ENCODE measurements at places on chromosomes 11 and 22.

DNA sequence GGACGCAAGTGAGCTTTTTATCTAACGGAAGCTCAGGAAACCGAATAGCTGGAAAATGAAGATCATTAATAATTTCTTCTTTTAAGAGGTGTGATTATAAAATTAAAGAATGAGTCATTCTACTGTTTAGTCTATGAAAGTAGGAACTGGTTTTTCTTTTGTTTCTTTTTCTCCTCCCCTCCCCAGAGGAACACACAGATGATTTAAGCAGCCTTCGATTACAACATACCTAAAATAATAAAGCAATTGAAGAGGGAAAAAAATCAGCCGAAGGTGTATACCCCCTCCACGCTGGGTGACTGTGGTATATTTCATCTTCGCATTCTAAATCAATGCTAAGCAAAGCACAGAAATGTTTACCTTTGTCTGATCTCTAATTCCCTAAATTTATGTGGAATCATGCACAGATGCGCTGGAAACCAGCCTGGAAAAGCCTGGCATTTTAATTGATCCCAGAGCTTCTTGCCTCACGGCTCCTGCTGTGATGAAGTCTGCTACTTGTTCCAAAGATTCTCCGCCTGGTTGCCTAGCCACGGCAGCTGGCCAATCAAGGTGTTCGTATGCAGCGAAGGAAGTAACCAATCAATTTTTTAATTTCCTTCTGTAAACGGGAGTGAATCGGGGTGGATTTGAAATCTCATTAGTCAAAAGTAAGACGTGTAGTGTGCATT lies 133.9 kb downstream of the FANCF start:
- DNase-seq, result peak; percentile 13

DNA sequence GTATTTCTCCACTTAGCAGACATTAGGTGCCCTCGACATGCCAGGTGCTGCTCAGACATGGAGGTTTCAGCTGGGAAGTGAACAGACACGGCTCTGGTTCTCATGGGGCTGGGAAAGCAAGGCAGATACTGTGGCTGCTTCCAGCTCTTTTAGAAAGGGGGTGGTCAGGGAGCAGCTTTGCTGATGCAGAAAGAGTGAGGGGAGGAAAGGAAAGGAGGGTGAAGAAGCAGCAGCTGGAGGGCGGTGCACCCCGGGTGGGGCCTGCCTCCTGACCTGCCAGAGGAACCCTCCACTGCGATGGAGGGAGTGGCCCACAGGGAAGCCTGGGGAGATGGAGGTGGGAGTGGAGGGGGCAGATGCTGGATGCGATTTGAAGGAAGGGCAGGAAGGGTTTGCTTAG lies 76.8 kb downstream of the MORC2 start:
- DNase-seq, result no peak

DNA sequence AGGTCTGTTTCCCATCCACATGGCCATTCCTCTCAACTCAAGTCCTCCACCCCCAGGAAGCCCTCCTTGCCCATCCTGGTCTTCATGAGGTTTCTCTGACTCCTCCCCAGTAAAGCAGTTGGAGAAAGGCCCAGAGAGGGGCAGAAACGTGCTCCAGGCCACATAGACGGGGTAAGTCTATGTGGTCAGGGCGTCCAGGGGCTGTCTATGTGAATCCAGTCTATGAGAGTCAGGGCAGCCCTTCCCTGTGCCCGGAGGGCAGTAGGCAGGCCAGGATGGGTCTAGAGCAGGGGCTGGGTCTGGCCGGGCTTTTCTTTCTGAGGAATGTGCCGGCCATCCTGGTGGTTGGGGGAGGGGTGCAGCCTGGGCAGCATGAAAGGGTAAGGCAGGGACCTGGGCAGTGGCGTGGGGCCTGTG lies 11.7 kb downstream of the GUCD1 start:
- DNase-seq, result no peak

DNA sequence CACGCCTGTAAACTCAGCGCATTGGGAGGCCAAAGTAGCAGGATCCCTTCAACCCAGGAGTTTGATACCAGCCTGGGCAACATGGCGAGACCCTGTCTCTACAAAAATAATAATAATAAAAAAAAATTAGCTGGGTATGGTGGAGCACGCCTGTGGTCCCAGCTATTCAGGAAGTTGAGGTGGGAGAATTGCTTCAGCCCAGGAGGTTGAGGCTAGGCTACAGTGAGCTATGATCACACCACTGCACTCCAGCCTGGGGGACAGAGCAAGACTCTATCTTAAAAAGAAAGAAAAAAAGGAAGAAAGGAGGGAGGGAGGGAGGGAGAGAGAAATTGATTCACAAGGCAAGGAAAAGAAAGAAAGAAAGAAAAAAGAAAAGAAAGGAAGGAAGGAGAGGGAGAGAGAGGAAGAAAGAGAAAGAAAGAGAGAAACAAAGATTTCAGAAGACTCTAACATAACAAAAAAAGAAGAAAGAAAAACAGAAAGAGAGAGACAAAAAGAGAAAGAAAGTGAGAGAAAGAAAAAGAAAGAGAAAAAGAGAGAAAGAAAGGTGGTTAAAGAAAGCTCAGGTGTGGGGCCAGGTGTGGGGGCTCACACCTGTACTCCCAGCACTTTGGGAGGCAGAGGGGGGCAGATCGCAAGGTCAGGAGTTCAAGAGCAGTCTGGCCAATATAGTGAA lies 37.3 kb upstream of the MYH9 start:
- no peak for DNase-seq

DNA sequence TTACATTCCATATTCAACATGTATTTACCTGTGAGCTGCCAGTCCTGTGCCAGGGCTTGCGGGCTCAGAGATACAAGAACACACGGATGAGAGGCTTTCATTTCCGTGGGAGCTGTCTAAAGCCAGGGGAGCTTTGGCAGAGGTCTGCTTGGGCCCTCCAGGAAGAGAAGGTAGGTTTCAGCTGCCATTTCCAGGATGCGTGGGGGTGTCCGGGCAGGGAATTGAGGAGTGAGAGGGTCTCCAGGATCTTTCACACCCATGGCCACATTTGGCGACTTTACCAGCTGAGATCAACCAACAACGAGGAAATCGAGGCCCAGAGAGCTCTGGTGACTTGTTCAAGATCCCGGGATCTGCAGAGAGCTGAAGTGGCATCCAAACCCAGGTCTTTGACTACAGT lies 119.6 kb downstream of the BUD13 start:
- DNase-seq, result no peak

GRCh38 chr11:34052608-34053160 lies 1.2 kb downstream of the CAPRIN1 start:
- peak; percentile 20 for DNase-seq

DNA sequence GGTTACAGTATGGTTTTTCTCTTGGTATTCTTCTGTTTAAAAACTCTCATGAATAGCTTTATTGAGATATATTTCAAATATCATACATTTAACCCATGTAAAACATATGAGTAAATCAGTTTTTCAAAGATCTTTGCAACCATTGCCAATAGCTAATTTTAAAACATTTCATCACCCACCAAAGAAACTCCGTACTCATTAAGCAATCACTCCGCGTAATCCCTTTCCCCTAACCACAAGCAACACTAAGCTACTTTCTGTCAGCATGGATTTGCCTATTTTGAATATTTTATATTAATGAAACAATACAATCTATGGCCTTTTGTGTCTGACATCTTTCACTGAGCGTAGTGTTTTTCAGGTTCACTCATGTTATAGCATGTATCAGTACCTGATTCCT lies 697.9 kb upstream of the ANO5 start:
- no peak for DNase-seq

DNA sequence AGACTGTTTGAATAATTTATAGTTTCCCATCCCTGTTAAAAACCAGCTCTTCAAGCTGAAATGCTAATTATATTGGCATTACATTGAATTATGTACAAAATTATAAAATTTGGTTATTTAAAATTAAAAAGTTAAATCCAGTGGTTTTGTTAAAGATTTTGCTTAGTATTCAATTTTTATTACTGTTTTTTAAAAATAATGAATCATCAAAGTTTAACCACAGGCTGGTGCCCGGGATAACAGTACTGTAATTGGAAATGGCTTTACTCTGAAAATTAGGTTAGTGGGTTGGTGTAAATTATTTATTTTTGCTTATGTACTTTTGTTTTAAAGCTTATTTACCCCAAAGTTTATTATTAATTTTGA lies 45.4 kb upstream of the WEE1 start:
- no peak for DNase-seq

DNA sequence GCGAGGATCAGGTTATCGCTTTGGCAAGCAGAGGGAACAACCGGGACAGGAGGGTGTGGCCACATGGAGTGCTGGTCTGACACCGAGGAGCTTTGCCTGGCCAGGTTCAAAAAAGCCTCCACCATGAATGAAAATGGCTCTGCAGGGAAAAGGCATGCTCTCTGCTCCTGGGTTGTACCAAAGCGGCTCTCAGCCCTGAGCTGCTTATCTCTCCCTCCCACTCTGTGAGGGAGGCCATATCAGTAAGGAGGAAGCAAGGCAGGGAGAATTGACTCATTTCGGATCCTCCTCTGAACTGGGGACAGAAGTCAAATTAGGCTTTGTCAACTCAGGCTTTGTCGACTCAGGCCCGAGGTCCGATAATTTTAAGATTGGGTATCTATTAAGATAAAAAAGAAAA lies 82.9 kb upstream of the CRTAM start:
- DNase-seq, result no peak

GRCh38 chr11:65716302-65716701 lies 4.2 kb downstream of the KAT5 start:
- DNase-seq, result no peak

DNA sequence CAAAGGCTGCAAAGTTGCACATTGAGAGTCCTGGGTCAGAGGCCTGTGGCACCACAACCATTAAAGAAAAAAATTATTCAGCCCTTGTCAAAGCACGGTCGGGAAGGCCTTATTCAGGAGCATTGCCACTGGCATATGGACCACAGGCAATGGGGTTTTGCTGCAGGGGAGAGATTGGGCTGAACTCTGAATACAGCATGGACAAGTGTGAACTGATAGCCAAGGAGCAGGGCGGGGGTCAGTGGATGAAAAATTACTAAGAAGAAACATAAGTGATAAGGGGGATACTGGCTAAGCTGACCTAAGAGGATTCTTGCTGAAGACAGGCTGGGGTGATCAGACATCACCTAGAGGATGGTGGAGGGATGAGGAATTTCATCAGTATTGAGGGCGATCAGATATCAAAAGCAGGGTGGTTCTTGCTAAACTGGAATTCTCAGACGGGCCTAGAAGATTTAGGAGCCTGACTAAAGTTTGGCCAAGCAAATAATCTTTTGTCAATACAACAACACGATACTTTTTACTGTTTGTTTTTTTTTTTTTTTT lies 3.3 kb upstream of the DGCR8 start:
- DNase-seq, result no peak

- no peak for DNase-seq
Observed at GRCh38 chr22:39530692-39531331, 1.7 kb downstream of the RPS19BP1 start.

GRCh38 chr22:29658176-29658575 lies 54.7 kb downstream of the NF2 start:
- no peak for DNase-seq

GRCh38 chr11:72058416-72059034 lies 21.8 kb downstream of the NUMA1 start:
- DNase-seq, result no peak

GRCh38 chr22:30208631-30209603 lies 37.6 kb downstream of the LIF start:
- DNase-seq, result no peak

- DNase-seq, result no peak
Observed at GRCh38 chr11:126361400-126361799, 5.9 kb downstream of the ST3GAL4 start.

GRCh38 chr22:20615021-20615420 lies 107.6 kb downstream of the MED15 start:
- no peak for DNase-seq

DNA sequence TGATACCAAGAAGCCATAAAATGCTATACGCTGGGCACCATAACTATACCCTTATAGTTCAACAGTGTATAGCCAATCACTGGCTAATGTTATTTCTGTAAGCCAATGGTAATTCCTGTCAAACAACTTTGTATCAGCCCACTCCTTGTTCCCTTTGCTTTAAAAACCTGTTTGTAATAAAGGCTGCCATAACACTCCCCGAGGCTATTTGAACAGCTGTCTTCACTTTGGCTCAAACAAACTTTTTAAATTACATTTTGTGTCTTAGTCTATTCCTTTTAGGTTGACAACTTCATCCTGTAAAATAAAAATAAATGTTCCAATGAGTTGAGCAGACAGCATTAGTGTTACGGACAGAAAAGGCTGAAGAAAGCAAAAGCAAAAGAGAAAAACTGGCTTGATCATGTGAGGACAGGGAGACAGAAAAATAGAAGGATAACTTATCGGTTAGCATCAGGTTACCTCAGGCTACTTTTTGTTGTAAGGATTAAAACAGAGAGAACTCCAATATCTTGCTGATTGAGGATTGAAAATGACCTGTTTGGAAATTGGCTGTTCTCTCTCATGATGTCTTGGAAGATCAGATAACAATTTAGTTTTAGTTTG lies 95.0 kb downstream of the AASDHPPT start:
- DNase-seq, result no peak

- no peak for DNase-seq
Observed at GRCh38 chr22:30943368-30943767, 25.2 kb downstream of the MORC2 start.

- no peak for DNase-seq
Observed at GRCh38 chr22:46290121-46290842, 6.4 kb upstream of the GTSE1 start.

DNA sequence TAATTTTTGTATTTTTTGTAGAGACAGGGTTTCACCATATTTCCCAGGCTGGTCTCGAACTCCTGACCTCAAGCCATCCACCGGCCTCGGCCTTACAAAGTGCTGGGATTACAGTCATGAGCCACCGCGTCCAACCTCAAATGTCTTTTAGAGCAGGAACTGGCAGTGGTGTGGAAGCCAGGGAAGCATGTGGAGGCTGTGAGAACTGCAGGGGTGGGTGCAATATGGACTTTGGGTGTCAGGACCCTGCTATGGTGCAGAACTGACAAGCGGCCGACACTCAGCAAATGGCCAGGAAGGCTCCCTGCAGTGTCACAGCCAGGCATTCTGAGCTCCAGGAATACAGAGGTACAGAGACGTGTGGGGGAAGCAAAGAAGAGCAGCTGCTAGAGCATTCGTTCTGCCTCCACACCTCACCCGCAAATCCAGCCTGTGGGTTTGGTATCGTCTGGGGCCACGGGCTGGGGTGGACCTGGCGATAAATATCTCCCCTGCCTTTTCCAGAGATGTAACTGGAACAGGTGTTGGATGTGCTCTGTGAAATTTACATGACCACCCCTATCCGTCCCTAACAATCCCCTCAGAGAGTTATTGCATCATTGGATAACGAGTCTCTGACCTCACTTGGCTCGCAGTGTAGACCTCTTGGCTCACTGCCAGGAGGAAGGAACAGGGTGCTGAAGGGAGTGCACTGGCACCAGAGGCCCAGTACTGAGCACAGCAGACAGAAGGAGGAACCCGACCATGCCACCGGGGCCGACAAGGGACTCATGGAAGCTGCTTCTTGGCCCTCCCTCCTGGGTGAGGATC lies 624.7 kb upstream of the B3GAT1 start:
- no peak for DNase-seq

DNA sequence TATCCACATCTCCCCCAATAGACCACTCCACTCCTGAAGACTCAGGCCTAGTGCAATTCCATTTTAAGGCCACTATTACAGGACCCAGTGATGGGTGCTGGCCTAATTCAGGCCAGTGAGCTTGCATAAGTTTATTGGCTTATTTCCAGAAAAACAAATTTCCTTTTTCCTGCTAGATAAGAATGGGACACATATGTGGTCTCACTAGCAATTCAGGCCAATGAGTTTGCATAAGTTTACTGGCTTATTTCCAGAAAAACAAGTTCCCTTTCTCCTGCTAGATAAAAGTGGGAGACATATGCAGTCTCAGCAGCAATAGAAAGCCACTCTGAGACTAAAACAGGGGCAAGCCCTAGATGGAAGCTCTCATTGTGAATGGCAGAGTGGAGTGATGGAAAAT lies 22.4 kb downstream of the ADM start:
- no peak for DNase-seq

- DNase-seq, result no peak
Observed at GRCh38 chr22:26734339-26735018, 77.1 kb downstream of the MIAT start.

Data from nephron progenitor cell (in vitro differentiated cells).